Endothelial cell (in vitro differentiated cells): ENCODE measurements at places on chromosomes 5 and 9.

- DNase-seq = no peak
Observed at GRCh38 chr9:79089054-79089560, 482.7 kb upstream of the TLE4 start.

GRCh38 chr5:93415819-93416218 is 165.2 kb downstream of the NR2F1-AS1 start:
- DNase-seq = no peak

GRCh38 chr5:32710550-32711361 is at the start of gene NPR3:
NPR3 (plus strand) TSS chr5:32711321; CDS start chr5:32711777, 456 bp downstream.
- DNase-seq = peak; percentile 41

- DNase-seq = no peak
Observed at GRCh38 chr5:114174837-114175236, 187.0 kb upstream of the KCNN2 start.

GRCh38 chr5:175246242-175246888 is 197.6 kb downstream of the DRD1 start:
- no peak for DNase-seq

DNA sequence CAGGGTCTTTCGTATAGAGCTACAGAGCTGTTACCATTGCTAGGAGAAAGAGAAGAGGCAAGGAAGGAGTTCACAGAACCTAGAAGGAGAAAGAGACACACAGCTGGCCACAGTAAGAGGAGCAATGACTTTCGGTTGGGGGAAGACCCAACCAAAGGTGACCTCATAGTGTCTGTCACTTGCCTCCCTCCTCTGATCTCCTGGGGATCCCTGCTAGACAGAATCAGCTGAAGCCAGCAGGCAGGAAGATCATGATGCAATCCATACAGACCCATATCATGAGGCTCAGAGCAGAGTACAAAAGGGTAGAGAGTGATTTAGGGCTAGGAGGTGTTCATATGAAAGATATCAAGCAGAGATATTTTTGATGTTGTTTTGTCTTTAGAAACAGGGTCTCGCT is 26.0 kb upstream of the EPB41L4B start:
- DNase-seq = no peak

DNA sequence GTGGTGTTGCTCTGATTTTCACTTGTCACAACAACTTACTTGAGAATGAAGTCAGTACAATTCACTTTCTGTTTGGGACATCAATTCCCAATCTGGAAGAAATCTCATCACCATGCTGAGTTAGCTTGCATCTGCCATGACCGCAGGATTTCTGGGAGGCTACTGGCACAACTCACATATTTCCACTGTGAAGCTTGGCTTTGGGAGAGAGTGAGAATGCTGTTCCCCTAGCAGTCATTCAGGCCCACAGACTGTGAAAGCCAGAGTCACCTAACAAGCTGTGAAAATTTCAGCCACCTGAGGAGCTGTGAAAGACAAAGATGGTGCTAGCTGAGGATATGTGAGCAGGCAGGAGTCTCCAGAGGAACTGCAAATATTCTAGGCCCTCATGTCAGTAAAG is 365.2 kb upstream of the TUSC1 start:
- no peak for DNase-seq

DNA sequence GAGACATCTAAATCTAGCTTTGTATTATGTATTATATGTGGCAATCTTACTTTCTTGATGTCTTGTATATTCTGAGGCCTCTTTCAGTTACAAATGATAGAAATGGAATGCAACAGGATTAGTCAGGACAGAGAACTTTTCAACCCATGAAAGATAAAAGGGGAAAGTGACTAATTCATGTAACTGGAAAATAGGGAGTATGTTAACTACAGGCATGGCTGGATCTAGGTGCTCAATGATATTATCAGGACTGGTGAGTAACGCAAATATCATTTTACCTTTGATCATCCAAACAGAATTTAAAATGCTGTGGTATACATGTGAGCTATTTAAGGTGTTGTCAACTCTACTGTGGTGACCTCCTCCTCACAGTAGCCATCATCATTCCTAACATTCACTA is 215.7 kb upstream of the GLRA1 start:
- DNase-seq = no peak

DNA sequence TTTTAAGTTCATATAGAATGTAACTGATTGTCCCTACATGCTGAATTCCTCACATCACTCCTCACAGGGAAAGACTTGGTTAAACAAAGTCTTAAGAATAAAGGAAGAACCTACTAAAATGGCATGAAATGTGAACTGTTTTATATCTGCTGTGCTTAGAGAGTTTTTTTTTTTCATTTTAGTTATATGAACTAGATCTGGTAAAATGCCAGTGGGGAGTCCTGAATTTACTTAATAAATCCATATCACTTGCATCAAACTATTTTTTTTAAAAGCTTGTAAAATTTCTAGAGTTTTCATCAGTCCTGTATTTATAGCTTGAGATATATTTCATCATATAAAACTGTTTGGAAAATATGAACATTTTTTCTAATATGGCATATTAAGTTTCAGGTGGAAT is 1528.6 kb downstream of the EFNA5 start:
- DNase-seq = no peak

GRCh38 chr9:211557-211956 is 3.1 kb upstream of the DOCK8 start:
- DNase-seq = no peak

- no peak for DNase-seq
Observed at GRCh38 chr5:91125916-91126315, 257.2 kb downstream of the ARRDC3 start.

GRCh38 chr9:11356067-11356466 is 743.3 kb upstream of the PTPRD start:
- DNase-seq = no peak

GRCh38 chr9:123116036-123116435 is 82.6 kb downstream of the GPR21 start:
- DNase-seq = no peak

- DNase-seq = no peak
Observed at GRCh38 chr9:2420543-2420942, 201.0 kb upstream of the VLDLR start.

DNA sequence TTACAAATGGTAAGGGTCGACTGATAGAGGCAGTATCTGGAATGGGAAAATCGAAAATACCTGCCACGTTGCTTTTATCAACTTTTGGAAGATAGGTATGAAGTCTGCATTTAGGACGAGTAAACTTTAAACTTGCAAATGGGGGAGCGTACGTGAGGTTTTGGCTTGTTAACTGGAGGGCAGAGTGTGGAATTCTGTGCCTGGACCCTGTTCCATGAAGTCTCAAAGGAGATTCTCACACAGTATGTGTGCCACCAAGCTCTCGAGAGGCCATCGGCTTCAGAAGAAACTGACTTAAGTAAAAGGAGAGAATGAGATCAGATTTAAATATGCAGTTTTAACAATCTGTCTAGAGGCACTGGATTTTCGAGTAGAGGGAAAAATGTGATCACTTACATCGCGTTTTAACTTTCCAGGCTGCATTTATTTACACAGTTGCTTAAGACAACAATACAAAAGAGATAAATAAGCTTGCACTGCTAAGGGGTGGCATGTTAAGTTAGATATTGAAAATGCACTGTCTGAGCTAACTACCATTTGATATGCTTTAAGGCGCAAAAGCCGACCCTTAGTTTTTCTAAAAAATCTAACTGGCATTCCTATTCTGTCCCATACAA is 401.6 kb downstream of the EBF1 start:
- no peak for DNase-seq
